Pulmonary artery endothelial cell (primary cell): ENCODE measurements at places on chromosomes 12 and 14. TPM values are rescaled to one million over a fixed set of nuclear protein-coding genes. Genes with fewer than 3 reads are reported as not detected.

CCDC197 gene
- not detected in 2 replicates for total RNA-seq

DNA sequence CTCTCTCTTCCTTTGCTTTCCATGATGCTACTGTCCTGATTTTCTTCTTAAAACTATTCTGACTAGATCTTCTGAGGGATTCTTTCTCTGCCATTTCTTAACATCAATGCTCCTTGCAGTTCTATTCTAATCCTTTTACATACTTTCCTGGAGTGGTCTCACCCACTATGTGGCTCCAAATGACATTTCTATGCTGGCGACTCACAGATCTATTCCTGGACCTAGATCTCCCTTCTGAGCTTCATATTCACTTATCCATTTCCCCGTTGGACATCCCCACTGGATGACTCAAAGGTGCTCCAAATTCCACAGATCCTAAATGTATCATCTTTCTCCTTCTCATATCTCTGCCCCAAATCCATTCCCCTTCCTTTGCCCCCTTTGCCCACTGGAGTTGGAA is 4.1 kb downstream of the TEP1 start:
- no peak for DNase-seq

CDCA3 gene
- 11.0 and 27.2 TPM in 2 replicates for total RNA-seq

GRCh38 chr12:67269633-67270573 is 745 bp downstream of the CAND1 start:
- DNase-seq, result no peak

GRCh38 chr12:1839464-1839863 is 19.1 kb downstream of the LRTM2 start:
- no peak for DNase-seq

DNA sequence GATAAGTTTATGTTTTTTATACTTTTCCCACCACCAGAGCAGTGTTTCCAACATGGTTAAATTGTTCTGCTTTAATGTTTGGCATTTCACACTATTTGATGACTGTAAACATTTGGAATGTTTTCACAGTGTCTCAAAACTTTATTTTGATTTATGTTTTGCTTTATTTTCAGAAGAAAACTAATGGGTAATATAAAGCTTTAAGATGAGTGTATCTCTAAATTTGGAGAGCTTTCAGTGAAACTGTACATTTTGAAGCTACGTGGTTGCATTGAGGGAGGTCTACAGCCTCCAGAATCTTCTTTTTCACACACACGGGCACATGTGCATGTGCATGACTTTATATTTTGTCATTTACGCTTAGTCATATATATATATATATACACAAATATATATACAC is 10.7 kb downstream of the BICD1 start:
- DNase-seq, result no peak

- DNase-seq, result no peak
Observed at GRCh38 chr14:92384461-92385133, 61.6 kb downstream of the SLC24A4 start.

DNA sequence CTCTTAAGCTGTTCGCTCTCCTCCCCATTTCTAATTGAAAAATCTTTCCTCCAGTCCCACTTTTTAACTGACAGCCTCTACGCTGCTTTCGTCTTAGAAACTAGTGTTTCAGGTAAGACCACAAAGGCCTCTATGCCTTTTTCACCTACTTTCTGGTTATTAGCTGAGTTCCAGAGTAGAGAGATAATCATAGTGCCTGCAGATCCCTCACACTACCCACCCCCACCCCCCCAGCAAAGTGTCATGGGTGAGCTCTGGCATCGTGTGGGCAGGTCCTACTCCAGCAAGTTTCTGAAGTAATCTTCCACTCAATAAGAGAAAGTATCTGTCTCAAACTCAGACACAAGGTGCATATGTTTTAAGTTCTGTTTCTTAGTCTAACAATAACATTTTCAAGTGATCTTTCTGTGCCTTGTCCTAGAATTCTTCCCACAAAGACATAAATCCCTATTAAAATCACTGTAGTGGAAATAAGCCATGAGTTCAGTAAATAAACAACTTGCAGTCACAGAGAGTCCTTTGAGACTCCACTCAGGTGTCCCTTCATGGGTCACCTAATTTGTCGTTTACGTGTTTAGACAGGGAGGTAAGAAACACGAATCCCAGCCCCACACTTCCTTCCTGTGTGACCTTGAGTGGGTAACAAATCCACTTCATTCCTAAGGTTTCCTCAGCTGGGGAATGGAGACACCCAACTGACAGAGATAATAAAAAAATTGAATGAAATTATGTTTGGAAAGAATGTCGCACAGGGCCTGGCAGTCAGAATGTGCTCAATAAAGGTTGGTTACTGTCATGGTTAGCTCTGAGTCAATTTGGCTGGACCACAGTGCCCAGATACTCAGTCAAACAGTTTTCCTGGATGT is 228.9 kb upstream of the CAND1 start:
- DNase-seq, result no peak

DNA sequence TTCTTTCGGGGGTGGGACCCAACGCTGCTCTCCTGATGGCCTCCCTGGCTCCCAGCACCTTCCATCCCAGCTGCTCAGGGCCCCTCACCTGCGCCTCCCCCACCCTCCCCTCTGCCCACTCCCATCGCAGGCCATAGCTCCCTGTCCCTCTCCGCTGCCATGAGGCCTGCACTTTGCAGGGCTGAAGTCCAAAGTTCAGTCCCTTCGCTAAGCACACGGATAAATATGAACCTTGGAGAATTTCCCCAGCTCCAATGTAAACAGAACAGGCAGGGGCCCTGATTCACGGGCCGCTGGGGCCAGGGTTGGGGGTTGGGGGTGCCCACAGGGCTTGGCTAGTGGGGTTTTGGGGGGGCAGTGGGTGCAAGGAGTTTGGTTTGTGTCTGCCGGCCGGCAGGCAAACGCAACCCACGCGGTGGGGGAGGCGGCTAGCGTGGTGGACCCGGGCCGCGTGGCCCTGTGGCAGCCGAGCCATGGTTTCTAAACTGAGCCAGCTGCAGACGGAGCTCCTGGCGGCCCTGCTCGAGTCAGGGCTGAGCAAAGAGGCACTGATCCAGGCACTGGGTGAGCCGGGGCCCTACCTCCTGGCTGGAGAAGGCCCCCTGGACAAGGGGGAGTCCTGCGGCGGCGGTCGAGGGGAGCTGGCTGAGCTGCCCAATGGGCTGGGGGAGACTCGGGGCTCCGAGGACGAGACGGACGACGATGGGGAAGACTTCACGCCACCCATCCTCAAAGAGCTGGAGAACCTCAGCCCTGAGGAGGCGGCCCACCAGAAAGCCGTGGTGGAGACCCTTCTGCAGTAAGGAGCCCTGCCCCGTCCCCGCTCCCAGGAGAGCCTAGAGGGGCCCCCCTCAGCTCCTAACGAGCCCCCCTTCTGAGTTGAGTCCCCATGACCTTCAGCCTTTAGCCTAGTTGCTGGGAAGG is at the start of gene HNF1A:
Gene HNF1A (plus strand): TSS at position 248 of the 924 bp plus-strand sequence. CDS start 226 bp downstream, at position 474.
- no peak for DNase-seq

- DNase-seq, result no peak
Observed at GRCh38 chr14:37194698-37195097, 3.0 kb upstream of the MIPOL1 start.

GRCh38 chr14:68157971-68158371 is 338.4 kb downstream of the RAD51B start:
- no peak for DNase-seq

- no peak for DNase-seq
Observed at GRCh38 chr12:58583940-58584339, 336.4 kb downstream of the LRIG3 start.

GRCh38 chr12:121287267-121287954 is 9.1 kb downstream of the CAMKK2 start:
- no peak for DNase-seq

NEUROD4 gene
- total RNA-seq, result not detected in 2 replicates

GRCh38 chr12:2940564-2940963 is 18.6 kb upstream of the TEAD4 start:
- DNase-seq, result no peak

MGP gene
- total RNA-seq, result 56.4 and 196 TPM in 2 replicates

TTC6 gene
- total RNA-seq, result under 0.01 TPM in 1 of 2 replicates, not detected in the other

POTEG gene
- total RNA-seq, result not detected in 2 replicates

- no peak for DNase-seq
Observed at GRCh38 chr12:126644236-126645020, 1579.2 kb downstream of the AACS start.

GRCh38 chr12:13135371-13136178 is 32.1 kb upstream of the GSG1 start:
- no peak for DNase-seq

DNA sequence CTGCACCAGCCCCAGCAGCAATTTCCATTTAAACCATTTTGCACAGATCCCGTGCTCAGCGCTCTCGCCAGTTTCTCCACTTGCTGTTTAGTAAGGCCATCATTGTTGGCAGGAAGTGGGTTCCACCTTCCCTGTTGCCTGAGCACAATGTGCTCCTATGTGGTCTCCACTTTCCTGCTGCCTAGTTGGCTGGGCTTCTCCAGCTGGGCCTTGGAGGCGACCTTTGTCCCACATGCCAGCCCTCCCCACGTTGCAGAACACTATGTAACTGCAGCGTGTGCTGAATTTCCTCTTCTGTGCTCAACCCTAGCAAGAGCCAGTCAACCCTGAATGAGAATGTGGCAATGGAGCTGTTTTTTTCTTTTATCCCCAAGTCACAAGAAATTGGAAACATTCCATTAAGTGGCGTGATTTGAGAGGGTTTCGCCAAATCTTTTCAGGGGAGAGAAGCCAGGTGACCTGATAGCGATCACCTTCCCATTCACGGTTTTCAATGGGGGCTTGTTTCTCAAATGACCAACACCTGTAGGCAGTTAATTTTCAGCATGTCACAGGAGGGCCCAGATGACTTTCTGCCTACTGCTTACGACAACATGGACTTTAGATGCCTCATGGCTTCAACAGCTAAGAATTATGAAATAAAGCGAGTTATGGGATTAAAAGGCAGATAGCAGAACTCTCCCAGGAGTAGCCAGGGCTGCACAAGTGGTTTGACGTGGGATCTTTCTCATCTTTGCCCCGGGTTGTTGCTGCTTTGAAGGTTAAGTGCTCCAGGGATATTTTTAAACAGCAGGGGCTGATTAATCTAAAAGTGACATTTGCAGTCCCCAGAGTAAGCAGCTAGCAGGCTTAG is at the start of gene ACACB:
Gene ACACB (plus strand): TSS at position 830 of the 853 bp plus-strand sequence. CDS start 22,819 bp downstream, outside the sequence.
- DNase-seq, result no peak

GRCh38 chr12:95202691-95203486 is 14.4 kb downstream of the FGD6 start:
- DNase-seq, result no peak

KRT79 gene
- not detected in 2 replicates for total RNA-seq

BATF gene
- total RNA-seq, result 1.1 and 1.4 TPM in 2 replicates

ASCL1 gene
- total RNA-seq, result not detected in 2 replicates

GRCh38 chr12:19591951-19592350 is 152.7 kb downstream of the AEBP2 start:
- DNase-seq, result no peak

DDN gene
- 0.14 and 0.26 TPM in 2 replicates for total RNA-seq

FAM90A1 gene
- 0.11 TPM in 1 of 2 replicates, not detected in the other for total RNA-seq

EEF1AKMT3 gene
- 5.4 and 6.3 TPM in 2 replicates for total RNA-seq

DNA sequence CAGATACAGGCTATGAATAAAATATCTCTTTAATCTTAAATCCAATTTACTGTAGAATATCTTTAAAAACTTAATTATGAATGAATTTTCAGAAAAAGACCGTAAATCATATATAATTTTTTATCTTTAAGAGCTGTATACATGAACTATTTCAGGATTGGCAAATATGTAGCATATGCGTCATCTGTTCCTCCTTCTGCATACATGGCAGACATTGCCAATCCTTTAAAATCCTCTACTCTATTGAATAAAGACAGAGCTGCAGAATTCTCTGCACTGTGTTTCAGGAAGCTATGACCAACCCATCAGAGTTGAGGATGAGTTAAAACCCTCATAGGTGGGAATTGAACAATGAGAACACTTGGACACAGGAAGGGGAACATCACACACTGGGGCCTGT is 279.0 kb downstream of the TMEM117 start:
- DNase-seq, result no peak

NUDT4 gene
- 137 and 149 TPM in 2 replicates for total RNA-seq

- peak; percentile 51 for DNase-seq
Observed at GRCh38 chr14:103401223-103402214, 16.3 kb downstream of the MARK3 start.

DNA sequence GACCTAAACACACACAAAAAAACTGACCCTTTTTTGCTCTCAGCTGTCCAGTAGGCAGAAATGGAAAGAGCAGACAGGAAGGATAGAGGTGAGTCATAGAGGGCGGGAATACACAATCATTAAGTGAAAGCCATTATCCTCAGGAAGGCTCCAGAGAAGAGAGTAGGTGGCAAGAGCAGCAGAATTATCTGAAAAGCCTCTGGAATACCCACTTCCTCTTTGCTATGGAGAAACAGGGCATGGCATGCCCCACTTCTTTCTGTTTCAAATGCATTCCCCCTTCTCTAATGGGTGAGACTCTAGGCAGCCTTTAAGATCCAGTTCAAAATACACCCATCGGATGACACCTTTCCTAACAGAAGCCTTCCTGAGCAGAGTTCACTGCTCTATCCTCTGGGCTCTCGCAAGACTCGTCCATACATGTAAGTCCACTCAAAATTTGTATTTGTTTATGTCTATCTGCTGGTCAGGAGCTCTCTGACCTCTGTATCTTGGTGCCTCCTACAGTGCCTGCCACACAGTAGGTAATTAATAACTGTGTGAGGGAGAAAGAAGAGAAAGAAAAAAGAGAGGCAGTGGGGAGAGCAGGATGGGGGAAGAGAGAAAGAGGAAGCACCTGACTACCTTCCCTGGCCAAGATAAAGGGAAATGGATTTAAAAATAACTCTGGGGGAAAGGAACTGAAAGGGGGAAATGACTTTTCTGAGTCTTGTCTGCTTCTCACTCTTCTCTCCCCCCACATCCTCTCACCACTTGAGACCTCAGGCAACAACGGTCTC is 8.5 kb downstream of the KLHL33 start:
- peak; percentile 43 for DNase-seq

DNA sequence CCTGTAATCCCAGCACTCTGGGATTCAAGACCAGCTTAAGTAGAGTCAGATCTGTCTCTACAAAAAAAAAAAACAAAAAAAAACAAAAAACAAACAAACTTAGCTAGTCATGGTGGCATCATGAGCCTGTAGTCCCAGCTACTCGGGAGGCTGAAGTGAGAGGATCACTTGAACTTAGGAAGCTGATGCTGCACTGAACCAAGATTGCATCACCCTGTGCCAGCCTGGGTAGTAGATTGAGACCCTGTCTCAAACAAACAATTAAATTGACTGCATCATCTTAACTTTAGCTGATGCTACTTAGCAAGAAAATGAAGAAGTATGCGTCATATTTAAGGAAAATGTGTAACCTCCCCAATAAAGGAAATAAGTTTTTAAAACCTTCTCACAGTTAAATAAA is 136.6 kb upstream of the ATXN7L3B start:
- DNase-seq, result no peak

GRCh38 chr14:64951724-64952123 is 9.2 kb upstream of the GPX2 start:
- DNase-seq, result no peak

DNA sequence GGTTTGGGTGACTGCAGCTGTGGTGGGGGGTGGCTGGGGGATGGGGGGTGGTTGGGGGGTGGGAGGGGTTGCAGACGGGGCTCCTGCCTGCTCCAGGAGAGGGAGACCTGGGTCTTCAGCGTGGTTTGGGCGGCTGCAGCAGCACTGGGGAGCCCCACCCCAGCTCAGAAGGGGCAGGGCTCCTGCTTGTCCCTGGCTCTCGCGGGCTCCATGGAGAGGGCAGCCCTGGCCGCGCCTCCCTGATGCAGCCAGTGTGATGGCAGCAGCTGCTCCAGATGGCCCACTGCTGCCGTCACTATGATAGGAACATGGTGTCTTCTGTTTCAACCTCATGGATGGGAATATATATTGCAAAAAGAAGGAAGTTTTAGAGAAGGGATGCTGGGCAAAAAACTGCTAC is 22.9 kb downstream of the TRHDE start:
- no peak for DNase-seq

FITM1 gene
- total RNA-seq, result 0.13 TPM in 1 of 2 replicates, not detected in the other

PTPRQ gene
- not detected in 2 replicates for total RNA-seq

- no peak for DNase-seq
Observed at GRCh38 chr12:96720363-96720705, 186.7 kb upstream of the NEDD1 start.

NTN4 gene
- 122 and 310 TPM in 2 replicates for total RNA-seq

DAO gene
- total RNA-seq, result not detected in 2 replicates
